ENCODE measurements at places on chromosomes 5 and 9.

GRCh38 chr9:2722715-2723114, 5.4 kb downstream of the KCNV2 start:
- no peak for DNase-seq

DNA sequence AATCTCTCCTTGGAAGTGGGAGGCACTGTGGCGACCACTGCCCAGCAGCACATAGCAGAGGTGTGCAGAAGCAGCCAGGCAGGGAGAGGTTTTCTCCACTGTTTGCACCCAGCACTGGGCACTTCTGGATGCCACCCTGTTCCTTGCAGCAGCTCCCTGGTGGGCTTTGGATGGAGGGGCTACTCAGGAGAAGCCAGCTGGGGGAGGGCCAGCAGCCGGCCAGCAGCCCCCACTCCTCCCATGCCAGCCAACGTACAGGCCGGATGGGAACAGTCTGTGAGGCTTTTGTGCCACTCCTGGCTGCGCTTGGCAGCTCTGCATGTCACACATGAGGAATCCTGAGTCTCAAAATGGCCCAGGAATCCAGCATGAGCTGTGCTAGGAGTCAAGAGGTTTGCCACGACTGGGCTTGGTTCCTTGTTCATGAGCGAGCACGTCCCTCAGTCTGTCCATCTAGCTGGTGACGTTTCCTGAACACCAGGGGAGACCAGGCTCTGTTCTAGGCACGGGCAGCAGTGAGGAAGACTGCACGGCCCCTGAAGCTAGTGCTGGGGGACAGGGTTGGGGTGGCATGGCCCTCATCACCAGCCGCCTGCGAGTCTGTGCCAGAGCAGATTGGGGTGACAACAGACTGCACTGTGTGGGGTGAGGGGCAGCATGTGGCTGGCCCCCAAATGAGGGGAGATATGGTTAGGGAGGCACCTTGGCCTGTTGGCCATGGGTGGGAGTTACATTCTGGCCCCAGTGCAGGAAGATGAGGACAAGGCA, 10.1 kb downstream of the PHF2 start:
- no peak for DNase-seq

DNA sequence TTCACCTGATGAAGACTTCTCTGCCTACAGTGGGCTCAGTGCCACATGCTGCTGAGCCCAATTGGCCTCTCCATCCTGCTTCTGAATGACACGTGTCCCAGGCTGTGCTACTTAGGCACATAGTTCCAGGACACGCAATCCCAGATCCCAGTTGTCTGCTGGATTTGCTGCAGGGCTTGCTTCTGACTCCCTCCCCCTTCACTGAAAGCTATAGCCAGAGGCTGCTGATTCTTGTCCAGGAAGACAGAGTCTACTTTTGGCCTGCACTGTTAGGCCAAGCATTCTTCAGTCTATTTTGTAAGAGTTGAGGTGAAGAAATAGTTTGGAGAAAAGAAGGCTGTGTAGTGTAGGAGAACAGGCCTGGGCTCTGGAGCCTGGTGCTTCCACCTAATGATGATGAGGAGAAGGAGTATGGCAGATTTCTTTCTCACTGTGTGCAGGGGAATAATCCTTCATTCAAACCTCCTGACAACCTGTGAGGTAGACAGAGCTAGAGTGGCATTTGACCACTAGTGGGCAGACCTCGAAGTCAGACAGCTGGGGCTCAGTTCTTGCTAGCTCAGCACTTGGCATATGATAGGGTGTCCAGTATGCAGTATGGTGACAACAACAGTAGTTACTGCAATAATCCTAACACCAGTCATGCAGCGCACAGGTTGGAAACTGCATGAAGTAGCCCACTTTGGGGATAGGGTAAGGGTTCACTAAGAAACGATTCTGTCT, 19.5 kb upstream of the ASPN start:
- no peak for DNase-seq

DNA sequence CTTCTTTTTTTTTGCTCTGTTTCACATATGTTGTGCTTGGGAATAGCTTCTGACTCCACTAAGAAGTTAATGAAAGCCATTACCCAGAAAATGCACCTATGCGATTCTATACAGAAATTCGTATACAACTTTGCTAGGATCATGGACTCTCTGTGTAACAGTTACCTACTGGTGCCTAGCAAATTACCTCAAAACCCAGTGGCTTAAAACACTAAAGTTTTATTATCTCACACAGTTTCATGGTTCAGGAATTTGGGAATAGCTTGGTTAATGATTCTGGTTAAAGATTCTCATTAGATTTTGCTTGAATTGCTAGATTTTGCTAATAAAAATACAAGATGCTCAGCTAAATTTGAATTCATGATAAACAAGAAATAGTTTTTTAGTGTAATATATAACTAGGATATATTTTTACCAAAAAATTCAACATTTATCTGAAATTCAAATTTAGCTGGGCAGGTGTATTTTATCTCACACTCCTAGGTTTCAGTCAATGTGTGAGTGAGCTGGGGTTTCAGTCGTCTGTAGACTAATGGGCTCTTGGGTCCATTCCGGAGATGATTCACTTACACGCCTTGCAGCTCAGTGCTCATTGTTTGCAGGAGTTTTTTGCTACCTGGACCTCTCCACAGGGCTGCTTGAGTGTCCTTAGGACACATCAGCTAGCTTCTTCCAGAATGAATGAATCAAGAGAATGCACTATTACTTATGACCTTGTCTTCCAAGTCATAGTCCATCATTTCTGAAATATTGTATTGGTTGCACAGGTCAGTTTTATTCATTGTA, 75.1 kb downstream of the MROH2B start:
- DNase-seq = no peak

- no peak for DNase-seq
These were observed 7.1 kb downstream of the PHYHD1 start for GRCh38 chr9:128927731-128928411.

- DNase-seq = no peak
These were observed 59.8 kb upstream of the GOLPH3 start for GRCh38 chr5:32233696-32234447.

DNA sequence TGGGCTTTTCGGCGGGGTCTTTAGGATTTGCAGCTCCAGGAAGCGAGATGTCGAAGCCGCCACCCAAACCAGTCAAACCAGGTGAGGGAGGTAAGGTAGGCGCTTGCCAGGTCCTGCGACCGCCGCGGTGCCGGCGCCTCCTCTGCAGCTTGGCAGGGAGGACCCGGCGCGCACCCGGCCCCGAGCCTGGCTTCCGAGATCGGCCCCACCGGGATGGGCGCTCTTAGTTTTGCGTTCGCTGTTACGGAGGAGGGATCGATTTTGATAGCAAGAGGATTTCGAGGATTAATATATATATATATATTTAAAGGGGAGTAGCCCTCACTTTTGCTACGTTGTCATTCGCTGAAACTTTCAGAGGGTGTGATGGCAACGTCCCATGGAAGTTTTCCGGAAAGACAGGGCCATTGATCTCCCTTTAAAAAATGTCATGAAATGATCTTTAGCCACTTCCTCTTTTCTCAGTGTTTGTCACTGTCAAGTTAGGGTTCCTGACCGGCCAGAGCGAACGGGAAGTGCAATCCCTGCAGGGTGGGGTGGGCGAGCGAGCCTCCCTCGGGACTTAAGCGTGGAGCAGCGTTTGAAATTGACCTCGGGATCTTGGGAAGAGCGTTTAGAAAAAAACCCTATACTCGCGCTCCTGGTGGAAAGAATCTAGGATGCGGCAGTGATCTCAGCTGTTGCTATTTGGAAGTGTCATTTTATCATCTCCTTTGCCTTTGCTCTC, 495 bp downstream of the OSTF1 start:
- no peak for DNase-seq

- DNase-seq = no peak
These were observed 5.2 kb downstream of the DOCK8 start for GRCh38 chr9:219670-220365.

- DNase-seq = no peak
These were observed 114.0 kb downstream of the MAT2B start for GRCh38 chr5:163619273-163619934.

DNA sequence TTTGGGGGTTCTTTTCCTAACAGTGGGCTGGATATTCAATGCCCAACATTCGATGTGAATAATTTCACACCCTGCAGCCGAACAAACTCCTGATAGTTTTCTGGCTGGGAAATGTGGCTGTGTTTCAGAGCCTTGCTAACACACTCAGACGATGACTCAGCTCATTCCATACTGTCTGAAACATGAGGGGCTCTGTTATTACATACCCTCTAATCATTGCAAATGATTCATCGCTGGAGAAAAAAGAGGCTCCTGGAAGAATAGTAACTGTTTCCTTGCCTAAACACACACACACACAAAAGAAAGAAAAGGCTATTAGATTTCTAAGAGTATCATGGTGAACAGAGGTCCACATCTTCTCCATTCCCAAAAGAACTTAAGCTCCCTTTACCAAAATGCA, 75.8 kb downstream of the OXCT1 start:
- DNase-seq = no peak

- no peak for DNase-seq
These were observed 7.2 kb upstream of the DNAJB5 start for GRCh38 chr9:34982361-34982760.

DNA sequence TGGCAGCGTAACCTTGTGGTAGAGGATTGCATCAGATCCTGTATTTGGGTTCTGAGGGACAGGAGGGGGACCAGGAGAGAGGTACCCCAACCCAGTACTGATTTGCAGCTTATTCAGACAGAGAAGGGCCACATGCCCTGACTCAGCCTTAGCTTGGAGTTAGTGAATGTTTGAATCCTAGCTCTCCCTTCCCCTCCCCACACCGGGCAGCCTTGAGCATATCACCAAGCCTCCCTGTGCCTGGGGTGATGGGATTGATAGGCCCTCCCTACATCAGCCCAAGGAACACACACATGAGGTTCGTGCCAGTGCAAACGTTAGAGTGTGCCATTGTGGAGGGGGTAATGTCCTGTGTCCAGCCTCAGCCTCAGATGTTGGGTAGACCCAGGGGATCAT, 71.9 kb downstream of the AMBP start:
- DNase-seq = no peak

- no peak for DNase-seq
These were observed 428 bp downstream of the SLCO4C1 start for GRCh38 chr5:102295534-102296177.

DNA sequence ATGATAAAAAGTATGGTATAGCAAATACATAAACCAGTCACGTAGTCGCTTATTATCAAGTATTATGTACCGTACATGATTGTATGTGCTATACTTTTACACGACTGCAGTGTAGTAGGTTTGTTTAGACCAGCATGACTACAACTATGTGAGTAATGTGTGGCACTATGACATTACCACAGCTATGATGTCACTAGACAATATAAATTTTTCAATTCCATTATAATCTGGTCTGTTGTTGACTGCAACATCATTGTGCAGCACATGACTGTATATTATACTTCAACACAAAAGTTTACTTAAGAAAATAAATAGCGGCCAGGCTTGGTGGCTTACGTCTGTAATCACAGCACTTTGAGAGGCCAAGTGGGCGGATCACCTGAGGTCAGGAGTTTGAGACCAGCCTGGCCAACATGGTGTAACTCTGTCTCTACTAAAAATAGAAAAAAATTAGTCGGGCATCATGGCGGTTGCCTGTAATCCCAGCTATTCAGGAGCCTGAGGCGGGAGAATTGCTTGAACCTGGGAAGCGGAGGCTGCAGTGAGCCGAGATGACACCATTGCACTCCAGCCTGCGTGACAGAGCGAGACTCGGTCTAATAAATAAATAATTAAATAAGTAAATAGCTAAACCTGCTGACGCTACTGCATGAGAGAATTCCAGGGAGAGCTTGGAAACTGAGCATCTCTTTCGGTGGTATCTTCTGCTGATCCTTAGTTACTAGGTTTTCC, 24.6 kb upstream of the JADE2 start:
- DNase-seq = no peak

All from C1 segment of cervical spinal cord (tissue), 14 donors.